ENCODE measurements at places on chromosomes 6 and 20. TPM values are rescaled to one million over a fixed set of nuclear protein-coding genes. Genes with fewer than 3 reads are reported as not detected.

- H3K4me3 ChIP-seq: no peak overlapping the region
- no peak for DNase-seq
- no peaks in the 10 kb centered on the region for H3K4me1 ChIP-seq
- no peaks in the 10 kb centered on the region for H3K27me3 ChIP-seq
- no peak overlapping the region for H3K27ac ChIP-seq
These were observed 33.6 kb upstream of the HSF2 start for GRCh38 chr6:122365775-122366403.

DNA sequence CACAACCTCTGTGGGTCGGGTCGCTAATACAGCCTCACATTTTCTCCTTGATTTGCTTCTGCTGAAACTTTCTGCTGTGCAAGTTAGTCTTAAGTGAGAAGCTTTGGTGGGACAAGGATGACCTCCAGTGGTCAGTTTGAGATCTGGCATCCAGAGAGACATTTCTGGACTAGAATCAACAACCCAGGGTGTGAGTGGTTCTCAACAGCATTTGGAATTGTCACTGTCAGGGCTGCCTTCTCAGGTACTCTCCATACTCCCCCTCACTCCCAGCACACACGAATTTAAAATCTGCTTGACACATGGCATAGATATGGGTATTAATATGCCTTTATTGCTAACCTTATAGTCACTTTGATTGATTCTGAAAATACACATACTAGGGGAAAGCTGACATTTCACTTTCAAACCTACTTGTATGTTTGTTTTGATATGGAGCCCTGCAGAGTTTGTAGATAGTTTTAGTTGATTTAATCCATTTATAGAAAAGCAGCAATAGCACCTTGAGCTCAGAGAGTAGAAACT lies 13.2 kb downstream of the OTOR start:
- H3K4me3 ChIP-seq: no peak overlapping the region
- H3K36me3 ChIP-seq: no peaks in the 10 kb centered on the region
- H3K27me3 ChIP-seq: no peaks in the 10 kb centered on the region
- no peak for DNase-seq
- H3K27ac ChIP-seq: no peak overlapping the region

DNA sequence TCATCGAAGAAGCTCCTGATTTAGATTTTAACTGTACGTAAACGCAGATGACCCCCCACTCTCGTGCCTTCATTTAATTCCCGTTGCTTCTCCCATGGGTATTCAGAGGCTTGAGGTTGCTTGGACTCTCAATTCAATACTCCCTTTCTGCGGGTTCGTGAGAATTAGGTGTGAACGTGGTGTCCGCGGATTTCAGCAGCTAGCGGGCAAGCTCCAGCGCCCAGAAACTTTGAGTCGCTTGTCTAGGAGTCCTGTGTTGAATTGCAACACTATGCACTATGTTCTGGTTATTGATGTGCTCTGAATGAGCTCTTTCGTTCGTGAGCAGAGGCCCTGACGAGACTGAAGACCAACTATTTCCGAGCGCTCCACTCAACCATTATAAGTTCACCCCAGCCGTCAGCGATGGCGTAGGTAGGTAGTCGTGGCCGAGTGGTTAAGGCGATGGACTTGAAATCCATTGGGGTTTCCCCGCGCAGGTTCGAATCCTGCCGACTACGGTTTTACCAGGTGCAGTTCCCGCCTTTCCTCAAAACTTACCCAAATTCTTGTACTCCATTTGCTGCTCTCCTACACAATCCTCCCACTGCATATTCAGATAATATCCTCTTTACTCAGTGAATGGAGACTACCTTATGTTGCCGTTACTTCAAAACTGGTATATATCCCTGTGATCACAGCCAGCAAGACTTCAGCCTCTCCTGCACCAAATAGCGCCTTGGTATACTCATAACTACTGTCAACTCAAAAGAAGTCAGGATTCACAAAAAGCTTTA lies 72.6 kb upstream of the ZNF184 start:
- no peak overlapping the region for H3K27ac ChIP-seq
- DNase-seq: no peak
- no peaks in the 10 kb centered on the region for H3K36me3 ChIP-seq

The LCA5 gene
- total RNA-seq: 10.7 TPM

DNA sequence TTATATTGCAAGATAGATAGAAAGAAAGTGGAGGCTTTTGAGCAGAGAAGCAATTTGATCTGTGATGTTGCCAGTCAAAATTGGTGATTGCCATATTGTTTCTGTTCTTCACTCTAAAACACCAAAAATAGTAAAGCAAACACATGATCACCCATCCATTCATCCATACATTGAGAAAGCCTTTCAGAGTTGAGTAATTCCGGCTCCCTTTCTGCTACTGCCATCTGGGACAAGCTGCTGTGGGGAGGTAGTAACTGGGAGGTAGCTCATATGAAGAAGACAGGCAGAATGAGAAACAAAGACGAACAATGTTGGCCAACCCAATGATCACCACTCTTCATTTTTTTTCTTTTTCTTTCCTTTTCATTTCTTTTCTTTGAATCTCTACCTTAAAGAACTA lies 51.1 kb upstream of the HBS1L start:
- H3K4me1 ChIP-seq: no peaks in the 10 kb centered on the region
- no peak overlapping the region for H3K4me3 ChIP-seq
- DNase-seq: no peak
- no peak overlapping the region for H3K27ac ChIP-seq

GRCh38 chr6:100695445-100695844 lies 185.7 kb downstream of the ASCC3 start:
- H3K36me3 ChIP-seq: no peaks in the 10 kb centered on the region
- H3K27me3 ChIP-seq: no peaks in the 10 kb centered on the region
- no peak overlapping the region for H3K27ac ChIP-seq

- no peak overlapping the region for H3K4me3 ChIP-seq
- H3K4me1 ChIP-seq: no peaks in the 10 kb centered on the region
- no peaks in the 10 kb centered on the region for H3K27me3 ChIP-seq
- H3K27ac ChIP-seq: no peak overlapping the region
- DNase-seq: no peak
These were observed 575.2 kb upstream of the SYNCRIP start for GRCh38 chr6:86217906-86218305.

The MOXD1 gene
- 9.4 TPM for total RNA-seq

DNA sequence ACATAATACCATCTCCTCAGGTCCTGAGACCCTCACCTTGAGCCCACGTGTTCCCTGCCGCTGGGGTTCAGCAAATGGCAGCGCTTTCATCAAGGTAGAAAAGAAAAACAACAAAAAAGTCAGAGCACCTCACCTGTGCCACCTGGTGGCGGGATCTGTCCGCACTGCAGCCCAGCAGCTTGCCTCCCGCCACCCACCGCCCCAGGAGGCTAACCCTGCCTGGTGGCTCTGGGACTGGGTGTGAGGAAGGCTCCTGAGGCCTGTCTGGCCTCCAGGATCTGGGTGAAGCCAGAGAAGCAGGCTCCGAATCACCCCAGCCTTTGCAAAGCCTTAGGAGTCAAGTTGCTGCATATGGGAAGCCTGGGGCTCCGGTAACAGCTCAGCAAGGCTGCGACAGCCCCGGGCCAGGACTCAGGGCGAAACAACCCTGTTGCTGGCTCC lies 270.8 kb downstream of the BMP7 start:
- no peak overlapping the region for H3K4me3 ChIP-seq
- no peak for DNase-seq

The SLPI gene
- total RNA-seq: 16.6 TPM

The MLN gene
- not detected for total RNA-seq

GRCh38 chr20:41697861-41698559 lies 79.8 kb upstream of the CHD6 start:
- H3K36me3 ChIP-seq: no peaks in the 10 kb centered on the region
- H3K4me3 ChIP-seq: no peak overlapping the region
- peaks cover 8% of the 10 kb centered on the region for H3K4me1 ChIP-seq
- H3K27ac ChIP-seq: no peak overlapping the region
- H3K27me3 ChIP-seq: no peaks in the 10 kb centered on the region

DNA sequence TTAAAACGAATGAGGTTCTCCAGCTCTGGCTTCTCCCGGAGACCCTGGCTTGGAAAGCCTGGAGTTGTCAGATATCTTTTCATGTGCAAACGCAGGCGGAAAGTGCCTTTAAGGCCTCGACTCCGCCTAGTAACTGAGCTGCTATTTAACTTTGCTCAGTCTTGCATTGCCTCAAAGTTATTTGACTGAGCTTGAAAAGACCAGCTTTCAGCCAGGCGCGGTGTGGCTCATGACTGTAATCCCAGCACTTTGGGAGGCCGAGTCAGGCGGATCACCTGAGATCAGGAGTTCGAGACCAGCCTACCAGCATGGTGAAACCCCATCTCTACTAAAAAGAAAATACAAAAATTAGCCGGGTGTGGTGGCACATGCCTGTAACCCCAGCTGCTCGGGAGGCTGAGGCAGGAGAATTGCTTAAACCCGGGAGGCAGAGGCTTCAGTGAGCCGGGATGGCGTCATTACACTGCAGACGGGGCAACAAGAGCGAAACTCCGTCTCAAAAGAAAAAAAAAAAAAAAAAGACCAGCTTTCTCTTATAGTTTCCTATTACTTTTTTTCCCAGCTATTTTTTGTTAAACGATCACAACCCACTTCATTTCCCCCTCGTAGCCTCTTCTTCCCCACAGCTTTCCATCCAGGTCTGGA lies 1.9 kb downstream of the GCNT2 start:
- H3K27me3 ChIP-seq: no peaks in the 10 kb centered on the region
- no peak for DNase-seq
- H3K4me3 ChIP-seq: no peak overlapping the region
- H3K27ac ChIP-seq: peak overlapping the region; percentile 69
- H3K4me1 ChIP-seq: peaks cover 10% of the 10 kb centered on the region

- DNase-seq: peak; percentile 57
- H3K4me1 ChIP-seq: no peaks in the 10 kb centered on the region
- peak overlapping the region; percentile 2 for H3K27ac ChIP-seq
- H3K36me3 ChIP-seq: peaks cover 37% of the 10 kb centered on the region
These were observed 48.4 kb downstream of the EZR start for GRCh38 chr6:158770533-158771330.

GRCh38 chr6:19662911-19663310 lies 174.3 kb upstream of the ID4 start:
- no peaks in the 10 kb centered on the region for H3K27me3 ChIP-seq
- H3K4me3 ChIP-seq: no peak overlapping the region
- H3K36me3 ChIP-seq: no peaks in the 10 kb centered on the region

The ETV7 gene
- 0.36 TPM for total RNA-seq

The CST4 gene
- total RNA-seq: not detected

GRCh38 chr20:57308451-57309271 lies 20.9 kb upstream of the SPO11 start:
- H3K4me3 ChIP-seq: no peak overlapping the region
- no peaks in the 10 kb centered on the region for H3K27me3 ChIP-seq
- no peak overlapping the region for H3K27ac ChIP-seq
- H3K36me3 ChIP-seq: no peaks in the 10 kb centered on the region
- DNase-seq: peak; percentile 19
- H3K4me1 ChIP-seq: no peaks in the 10 kb centered on the region

The STX11 gene
- total RNA-seq: 4.3 TPM

DNA sequence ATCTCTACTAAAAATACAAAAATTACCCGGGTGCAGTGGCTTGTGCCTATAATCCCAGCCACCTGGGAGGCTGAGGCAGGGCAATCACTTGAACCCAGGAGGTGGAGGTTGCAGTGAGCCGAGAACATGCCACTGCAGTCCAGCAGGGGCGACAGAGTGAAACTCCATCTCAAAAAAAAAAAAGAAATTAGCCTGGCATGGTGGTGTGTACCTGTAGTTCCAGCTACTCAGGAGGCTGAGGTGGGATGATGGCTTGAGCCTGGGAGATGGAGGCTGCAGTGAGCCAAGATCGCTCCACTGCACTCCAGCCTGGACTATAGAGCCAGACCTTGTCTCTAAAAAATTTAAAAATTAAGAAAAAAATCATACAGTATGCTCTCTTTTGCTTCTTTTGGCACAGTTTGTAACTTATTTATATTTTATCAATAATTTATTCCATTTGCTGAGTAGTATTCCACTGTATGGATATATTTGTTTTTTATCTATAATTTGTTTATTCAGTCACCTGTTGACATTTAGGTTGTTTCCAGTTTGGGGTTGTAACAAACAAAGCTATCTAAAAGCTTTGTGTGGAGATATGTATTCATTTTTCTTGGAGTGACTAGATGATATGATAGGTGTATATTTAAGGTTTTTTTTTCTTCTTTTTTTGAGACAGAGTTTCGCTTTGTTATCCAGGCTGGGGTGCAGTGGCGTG lies 8.0 kb upstream of the MYBL2 start:
- H3K4me1 ChIP-seq: peaks cover 5% of the 10 kb centered on the region
- no peaks in the 10 kb centered on the region for H3K27me3 ChIP-seq
- no peak for DNase-seq
- H3K27ac ChIP-seq: no peak overlapping the region

DNA sequence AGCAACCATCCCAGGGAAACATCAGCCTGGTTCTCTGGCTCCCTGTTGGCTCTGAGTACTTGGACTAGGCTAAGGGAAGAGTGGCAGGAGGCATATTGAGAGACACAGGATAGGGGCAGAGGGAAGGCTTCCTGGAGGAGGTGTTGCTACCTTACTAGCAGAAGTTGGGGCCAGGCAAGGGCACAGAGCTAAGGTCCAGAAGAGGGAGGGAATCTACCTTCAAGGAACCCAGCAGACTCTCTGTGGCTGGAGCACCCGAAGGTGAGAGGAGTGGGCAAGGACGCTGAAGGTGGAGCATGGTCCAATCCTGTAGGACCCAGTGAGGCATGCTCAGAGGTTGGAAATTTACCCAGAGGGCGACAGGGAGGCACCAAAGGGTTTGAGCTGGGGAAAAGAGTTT lies 191.9 kb downstream of the TFAP2C start:
- H3K4me1 ChIP-seq: peaks cover 3% of the 10 kb centered on the region
- no peaks in the 10 kb centered on the region for H3K27me3 ChIP-seq
- H3K36me3 ChIP-seq: no peaks in the 10 kb centered on the region

- H3K27me3 ChIP-seq: no peaks in the 10 kb centered on the region
- H3K36me3 ChIP-seq: peaks cover 59% of the 10 kb centered on the region
- DNase-seq: peak; percentile 92
- H3K4me1 ChIP-seq: no peaks in the 10 kb centered on the region
- peak overlapping the region; percentile 58 for H3K27ac ChIP-seq
- no peak overlapping the region for H3K4me3 ChIP-seq
These were observed 36.9 kb upstream of the FANCE start for GRCh38 chr6:35415065-35415891.

DNA sequence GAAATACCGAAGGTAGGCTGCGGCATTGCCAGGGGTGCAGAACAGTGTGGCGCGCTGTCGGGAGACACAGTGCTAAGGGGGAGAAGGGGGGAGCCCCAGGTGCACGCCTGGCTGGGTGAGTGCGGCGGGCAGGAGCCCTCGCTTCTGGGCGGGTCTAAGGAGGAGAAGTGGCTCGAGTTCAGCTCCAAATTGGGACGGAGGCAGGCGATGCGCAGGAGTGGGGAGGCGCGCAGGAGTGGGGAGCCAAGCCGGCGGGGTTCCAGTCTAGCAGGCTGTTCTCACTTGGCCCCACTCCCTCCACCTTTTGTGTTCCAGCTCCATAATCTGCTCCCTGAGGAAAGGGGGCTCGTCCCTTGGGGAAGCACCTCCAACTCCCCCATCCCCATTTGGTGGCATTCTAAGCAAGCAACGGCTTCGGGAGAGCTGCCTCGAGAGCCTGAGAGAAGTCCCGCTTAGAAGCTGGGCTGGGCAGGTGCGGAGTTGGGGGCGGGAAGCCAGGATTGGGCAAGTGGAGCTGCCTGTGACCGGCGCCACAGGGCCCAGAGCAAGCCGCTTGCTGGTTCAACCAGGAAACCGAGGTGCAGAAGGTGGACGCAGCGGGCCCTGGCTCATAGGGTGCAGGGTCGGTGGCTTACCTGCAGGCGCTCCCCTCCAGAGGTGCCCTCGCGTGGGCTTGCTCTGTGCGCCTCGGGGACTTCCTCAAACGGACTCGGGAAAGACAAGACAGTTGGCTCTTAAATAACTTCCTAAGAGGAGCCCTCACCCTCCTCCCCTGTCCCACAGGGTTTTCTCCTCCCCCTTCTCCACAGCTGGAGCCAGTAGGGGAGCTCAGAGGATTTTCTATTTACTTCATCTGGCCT lies at the start of gene F13A1:
F13A1 (minus strand) TSS at position 711 of the 860 bp plus-strand sequence. CDS start 1,998 bp downstream, outside the sequence.
- peaks cover 15% of the 10 kb centered on the region for H3K27me3 ChIP-seq
- no peak within 1 kb of the TSS for H3K27ac ChIP-seq
- no peaks in the 10 kb centered on the region for H3K36me3 ChIP-seq
- DNase-seq: no peak
- H3K4me3 ChIP-seq: no peak within 1 kb of the TSS

Data from sigmoid colon (tissue), 7 donors.